ENCODE measurements at places on chromosomes 3 and 15. TPM values are rescaled to one million over a fixed set of nuclear protein-coding genes. Genes with fewer than 3 reads are reported as not detected.

Gene LMAN1L
- total RNA-seq, result not detected

Gene ACAP2
- 57.9 TPM for total RNA-seq

DNA sequence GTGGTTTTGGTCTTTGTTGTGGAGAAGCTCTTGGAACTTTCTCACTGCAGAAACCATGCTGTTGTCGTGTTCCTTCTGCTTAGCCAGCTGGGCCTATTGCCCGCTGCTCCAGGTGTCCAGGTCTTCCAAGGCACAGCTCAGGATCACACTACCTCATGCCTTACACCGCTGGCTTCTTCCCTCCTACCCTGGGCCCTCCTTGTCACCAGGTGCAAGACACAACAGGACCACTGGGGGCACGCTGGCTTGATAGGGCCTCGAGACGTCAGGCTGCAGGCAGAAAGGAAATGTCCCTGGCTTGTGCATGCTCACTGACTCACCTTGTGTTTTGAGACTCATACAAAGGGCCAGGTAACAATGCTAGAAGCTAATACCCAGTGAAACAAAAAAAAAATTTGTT, 32.3 kb downstream of the PAQR9 start:
- DNase-seq, result no peak

GRCh38 chr3:48762816-48763215, 45.8 kb upstream of the IP6K2 start:
- DNase-seq, result no peak

Data from Panc1 (cell line).